ENCODE measurements at places on chromosomes 2 and 18.

- DNase-seq, result no peak
Measured at GRCh38 chr18:40877096-40877495, 1077.9 kb upstream of the PIK3C3 start.

GRCh38 chr2:204472375-204472774 is 72.9 kb upstream of the PARD3B start:
- no peak for DNase-seq

GRCh38 chr2:29061616-29062015 is 12.7 kb downstream of the PCARE start:
- no peak for DNase-seq

- no peak for DNase-seq
Measured at GRCh38 chr18:77049938-77050337, 82.6 kb downstream of the MBP start.

DNA sequence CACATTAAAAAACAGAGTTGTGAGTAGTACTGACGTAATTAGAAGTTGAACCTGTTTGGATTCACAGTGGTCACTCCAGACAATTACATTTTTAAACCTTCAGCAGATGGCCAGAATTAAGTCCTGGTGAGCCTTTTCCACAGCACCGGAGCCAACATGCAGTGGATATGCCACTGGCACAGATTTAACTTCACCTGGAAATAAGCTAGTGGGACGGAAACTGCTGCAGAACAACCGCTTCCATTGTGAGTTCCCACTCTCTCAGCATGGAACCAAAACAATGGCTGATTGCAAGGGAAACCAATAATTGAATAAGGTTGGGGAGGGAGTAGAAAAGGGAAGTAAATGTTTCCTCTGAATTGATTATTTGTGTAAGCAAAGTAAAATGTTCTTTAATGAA is 515.1 kb downstream of the STK39 start:
- DNase-seq, result no peak

DNA sequence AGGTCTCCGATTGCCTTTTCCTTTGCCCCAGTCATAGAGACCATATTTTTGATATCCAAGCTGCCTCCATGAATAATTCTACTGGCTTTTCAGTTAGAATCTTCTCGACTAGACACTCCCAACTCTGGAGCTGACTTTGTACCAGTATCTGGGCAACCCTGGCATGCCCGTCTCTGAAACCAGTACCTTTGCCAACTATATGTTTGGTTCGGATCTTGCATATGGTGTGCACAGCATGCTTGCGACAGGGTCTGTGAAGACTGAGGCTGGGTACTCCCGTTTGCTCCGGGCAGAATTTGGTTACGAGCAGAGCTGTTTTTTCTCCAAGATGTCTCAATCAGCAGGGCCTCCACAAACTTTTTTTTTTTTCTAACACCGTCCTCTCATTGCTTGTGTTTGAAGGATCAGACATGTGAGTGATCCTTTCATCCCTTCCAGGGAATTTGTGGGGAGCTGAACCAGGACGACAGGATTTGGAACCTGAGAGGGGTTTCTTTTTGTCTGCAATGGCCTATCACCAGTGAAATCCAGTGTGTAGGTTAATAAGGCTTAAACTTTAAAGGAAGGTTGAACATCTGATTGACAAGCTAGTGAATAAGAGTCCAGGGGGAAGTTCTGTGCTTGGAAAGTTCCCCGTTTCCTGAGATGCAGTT is 322.3 kb downstream of the MYCN start:
- no peak for DNase-seq
